ENCODE measurements at places on chromosomes 5 and 9.

DNA sequence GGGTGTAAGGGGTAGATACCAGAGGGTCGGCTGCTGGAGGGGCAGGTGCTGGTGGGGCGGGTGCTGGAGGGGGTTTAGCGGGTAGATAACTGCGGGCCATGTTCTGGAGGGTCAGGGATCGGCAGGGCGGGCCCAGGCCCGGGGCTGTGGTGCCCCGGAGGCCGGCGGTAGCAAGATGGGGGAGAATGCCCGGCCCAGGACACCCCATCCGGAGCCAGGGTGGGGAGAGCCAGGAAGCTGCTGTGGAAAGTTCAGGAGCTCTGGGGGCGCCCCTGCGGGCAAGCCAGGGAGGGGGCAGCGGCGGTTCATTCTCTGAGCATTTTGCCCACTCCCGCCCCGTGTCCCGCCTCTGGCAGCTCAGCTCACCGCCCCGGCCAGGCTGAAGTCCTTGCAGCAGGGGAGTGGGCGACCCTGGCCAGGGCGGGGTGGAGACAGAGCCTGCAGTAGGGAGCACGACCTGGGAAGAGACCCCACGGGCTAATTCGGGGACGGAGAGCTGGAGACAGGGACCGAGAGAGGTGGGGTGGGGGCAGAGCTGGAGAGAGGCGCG, 538 bp downstream of the PRRT1B start:
- no peak for DNase-seq

GRCh38 chr5:95148453-95148852, 136.4 kb downstream of the MCTP1 start:
- DNase-seq: no peak

DNA sequence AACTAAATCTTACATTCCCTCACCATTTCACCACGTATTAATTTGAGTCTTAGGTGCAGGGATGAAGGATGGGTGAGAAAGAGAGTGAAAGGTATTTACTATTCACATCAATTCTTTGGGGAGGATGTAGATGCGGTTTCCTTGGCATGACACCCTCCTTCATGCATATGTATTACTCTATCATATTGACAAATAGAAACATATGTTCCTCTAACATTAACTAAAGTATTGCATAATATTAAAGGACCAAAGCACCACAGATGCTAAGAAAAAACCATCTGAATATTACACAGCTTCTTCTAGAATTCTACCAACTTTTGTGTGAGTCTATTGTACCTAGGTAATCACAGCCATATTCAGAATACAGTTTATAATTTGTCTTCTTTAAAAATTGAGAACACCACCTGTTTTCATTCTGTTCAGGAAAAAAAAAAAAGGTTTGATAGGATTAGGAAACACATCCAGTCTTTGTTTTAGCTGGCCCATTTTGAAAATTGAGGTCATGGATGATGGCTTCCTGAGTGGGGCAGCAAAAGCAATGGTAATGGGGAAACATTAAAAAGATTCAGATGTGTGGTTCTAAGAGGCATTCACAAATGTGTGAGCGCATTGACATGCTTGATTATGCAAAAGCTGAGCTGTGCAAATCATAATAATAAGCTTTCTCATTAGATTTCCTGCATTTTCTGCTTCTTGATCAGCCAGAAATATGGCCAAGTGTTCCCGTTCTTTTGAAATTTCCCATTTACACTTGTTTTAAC, 1011.5 kb upstream of the NUDT12 start:
- DNase-seq: no peak

DNA sequence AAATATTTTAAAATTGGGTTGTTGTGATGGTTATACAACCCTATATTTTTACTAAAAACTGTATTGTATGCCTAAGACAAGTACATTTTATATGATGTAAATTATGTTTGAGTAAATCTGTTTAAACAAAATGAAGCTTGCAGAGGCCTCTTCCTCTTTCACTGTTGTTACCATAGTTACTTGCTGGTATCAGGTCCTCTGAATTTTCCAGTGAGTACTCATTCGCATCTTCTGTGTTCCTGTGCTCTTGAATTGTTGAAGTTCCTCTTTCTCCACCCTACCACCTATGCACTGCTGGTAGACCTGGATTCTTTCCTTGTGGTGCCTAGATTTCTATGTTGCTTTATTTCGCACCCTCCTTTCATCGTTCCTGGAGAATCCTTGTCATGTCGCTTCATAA, 938.5 kb upstream of the ACO1 start:
- no peak for DNase-seq

DNA sequence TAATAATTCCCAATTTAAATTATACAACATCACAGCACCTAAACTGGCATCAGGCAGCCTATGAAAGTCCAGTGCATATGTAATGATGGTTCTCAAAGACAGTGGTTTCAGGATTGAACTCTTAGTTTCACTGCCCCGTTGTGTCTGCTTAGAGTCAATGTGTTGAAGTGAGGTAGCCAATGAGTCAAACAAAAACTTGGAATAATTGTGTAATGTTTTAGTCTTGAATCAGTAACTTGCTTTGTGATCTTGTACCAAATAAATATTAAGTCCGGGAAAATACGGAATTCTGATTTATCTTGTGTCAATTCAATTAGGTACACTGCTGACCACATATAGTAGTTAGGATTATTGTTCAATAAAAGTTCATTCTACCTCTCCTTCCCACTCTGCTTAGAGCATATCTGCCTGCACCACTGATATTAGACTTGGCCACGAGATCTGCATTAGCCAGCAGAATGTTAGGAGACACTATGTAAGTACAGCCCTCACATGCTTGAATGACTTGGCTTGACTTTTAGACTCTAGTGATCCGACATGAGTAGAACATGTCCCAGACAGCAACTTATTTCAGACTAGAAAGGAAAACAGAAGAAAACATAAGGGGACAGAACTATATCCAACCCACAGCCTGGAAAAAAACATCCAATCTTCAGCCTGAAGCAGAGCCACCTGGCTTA, 441.5 kb upstream of the PTGER4 start:
- no peak for DNase-seq

GRCh38 chr9:23343226-23343625, 482.8 kb downstream of the ELAVL2 start:
- DNase-seq: no peak

DNA sequence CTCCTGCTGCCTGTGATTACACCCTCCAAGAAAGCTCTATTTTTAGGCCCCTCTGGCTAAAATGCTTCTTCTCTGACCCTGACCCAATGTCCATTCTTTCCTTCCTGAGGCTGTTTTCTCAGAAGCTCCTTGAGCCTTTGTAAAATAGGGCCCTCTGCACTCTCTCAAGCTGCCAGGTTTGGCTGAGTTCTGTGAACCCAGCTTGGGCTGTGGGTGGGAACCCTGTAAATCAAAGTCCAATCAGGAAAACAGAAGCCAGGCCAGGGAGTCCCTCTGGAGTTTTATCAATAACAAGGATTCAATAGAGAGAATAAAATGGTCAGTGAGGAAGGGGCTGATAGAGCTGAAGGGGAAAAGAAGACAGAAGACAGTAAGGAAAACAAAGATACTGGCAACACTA, 43.7 kb upstream of the ERCC6L2 start:
- DNase-seq: no peak

DNA sequence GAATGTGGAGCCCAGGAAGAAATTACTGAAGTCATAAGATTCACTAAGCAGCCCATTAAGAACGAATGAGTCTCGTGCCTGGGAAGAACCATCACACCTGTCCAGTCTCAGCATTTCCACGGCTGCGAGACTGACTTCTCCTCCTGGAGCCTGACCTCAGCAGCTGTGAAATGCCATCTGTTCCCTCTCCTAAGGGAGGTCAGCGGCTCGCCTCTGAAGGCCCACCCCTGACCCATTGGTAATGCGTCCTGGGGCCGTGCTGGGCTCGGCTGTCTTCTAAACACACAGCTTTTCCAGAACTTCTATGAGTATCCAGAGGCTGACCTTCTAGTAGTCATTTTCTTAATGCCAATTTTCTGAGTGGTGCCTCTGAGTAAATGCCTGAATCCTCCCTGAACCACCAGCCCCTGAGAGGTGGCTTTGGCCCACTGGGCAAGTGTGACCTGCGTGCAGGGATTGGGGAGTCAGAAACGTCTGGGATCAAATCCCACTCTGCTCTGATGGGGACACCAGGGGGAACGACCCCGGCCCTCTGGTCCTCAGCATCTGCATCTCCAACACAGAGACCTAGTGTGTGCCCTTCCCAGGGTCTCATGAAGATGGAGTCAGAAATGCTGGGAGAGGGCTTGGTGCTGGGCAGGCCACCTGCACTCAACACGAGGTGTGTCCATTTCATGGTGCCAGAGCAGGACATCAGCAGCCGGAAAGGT, 5.7 kb downstream of the SLC6A3 start:
- no peak for DNase-seq

DNA sequence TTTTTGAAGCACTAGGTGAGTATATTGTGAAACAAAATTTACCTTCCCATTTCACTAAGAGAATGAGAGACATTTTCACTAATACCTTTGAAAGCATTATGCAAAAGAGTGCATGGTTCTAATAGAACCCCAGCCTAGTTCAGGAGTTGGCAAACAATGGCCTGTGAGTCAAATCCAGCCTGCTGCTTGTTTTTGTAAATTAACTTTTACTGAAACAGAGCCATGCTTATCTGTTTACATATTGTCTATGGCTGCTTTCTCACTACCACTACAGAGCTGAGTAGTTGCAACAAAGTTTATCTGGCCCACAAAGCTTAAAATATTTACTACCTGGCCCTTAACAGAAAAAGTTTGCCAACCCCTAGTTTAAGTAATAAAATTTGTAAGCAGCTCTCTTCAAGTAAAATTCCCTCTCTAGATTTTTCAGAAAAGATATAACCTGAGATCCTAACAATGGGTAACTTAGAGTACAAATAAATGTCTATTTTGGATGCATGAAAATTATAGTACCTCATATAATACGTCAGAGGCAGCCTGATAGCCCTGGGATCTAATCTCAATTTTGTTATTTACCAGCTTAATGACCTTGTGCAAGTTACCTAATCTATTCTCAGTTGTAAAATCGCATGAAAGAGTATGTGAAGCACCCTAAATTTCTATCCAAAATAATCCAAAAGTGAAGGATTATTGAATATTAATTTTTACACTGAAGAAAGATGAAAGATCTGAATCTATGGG, 50.7 kb upstream of the ARL15 start:
- no peak for DNase-seq

- no peak for DNase-seq
Measured at GRCh38 chr5:180433032-180433422, 61.2 kb upstream of the CNOT6 start.

GRCh38 chr9:134560654-134561053, 80.9 kb upstream of the COL5A1 start:
- no peak for DNase-seq

GRCh38 chr9:5543875-5544702, 33.8 kb downstream of the PDCD1LG2 start:
- DNase-seq: no peak

DNA sequence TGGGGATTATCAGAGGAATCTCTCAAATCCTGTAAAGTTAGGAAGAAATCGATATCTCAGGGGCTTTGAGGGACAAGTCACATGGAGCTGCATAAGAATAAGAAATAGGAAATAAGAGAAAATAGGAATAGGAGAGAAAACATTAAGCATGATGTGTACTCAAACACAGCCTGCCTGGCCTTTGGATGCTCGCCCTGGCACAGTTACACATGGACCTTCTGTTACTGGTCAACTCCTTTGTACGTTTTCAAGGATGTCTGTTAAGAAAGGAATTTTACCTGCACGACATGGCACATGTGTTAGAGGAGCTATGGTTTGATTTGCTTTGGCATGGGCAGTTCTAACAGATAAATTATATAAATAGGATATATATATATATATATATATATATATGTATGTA, 321.2 kb downstream of the CDH12 start:
- no peak for DNase-seq

- DNase-seq: no peak
Measured at GRCh38 chr9:18346745-18347144, 127.2 kb upstream of the ADAMTSL1 start.

DNA sequence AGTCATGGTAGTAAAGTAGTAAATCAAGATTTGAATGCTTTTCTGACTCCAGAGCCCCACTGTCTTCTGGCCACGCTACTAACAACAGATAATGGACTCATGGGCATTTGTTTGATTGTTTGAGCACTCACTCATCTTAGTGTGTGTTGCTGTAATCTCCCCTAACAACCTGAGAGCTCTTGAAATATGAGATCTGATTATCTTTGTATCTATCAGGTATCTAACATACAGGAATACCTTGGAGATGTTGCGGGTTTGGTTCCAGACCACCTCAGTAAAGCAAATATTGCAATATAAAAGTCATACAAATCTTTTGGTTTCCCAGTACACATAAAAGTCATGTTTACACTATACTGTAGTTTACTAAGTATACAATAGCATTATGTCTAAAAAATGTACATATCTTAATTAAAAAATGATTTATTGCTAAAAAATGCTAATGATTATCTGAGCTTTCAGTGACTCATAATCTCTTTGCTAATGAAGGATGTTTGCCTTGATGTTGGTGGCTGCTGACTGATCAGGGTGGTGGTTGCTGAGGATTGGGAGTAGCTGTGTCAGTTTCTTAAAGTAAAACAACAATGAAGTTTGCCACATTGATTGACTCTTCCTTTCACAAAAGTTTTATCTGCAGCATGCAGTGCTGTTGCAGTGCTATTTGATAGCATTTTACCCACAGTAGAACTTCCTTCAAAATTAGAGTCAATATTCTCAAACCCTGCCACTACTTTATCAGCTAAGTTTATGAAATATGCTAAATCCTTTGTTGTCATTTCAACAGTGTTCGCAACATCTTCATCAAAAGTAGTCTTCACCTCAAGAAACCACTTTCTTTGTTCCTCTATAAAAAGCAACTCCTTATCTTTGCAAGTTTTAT, 92.2 kb downstream of the ZNF462 start:
- no peak for DNase-seq

GRCh38 chr5:3709068-3709716, 113.6 kb downstream of the IRX1 start:
- DNase-seq: no peak

DNA sequence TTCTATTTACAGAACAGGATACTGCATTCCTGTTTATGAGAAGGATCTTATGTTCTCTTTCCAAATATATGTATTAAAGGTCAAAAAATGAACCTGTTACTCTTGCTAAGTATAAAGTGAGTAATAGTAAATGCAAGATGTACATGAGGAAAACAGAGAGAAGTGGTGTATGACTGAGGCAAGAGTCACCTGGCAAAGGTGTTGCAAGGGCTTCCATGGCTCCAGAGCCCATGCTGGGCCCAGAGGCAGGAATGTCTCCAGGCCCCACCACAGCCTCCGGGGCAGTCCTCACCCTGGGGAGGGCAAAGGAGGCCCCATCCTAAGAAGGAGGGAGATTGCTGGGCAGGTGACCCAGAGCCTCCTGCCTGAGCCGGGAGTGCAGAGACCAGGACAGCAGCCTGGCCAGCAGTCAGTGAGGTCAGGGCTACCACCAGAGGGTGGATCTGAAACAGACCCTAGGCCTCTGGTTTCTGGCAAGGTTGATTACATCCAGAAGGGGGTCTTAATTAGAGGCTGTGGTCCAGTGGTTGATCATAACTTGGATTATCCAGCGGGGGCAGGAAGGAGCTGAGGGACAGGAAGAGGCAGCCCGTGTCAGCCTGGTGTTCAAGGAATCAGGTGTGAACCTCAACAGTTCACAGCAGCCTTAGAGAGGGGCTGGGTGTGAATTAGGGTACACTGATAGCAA, 57.3 kb upstream of the CPLX2 start:
- DNase-seq: no peak
